ENCODE measurements at places on chromosomes 11 and 22. TPM values are rescaled to one million over a fixed set of nuclear protein-coding genes. Genes with fewer than 3 reads are reported as not detected.

GRCh38 chr11:110148775-110149744 is 55.9 kb downstream of the ZC3H12C start:
- no peak for DNase-seq

DNA sequence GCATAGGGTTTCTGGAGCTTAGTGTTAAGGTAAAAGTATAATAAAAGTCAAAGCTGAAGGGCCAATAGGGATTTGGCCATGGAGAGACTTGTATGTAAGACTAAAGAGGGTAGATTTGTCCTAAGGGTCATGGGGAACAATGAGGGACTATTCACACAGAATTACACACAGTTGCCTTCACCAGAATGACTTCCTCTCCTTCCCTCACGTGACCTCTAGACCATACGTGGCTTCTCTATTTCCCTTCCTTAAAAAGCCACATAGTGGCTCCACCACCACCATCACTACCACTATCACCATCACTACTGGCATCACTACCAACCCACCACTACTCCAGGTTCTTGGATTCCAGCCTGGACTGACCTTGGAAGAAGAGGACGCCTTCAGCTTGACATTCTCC is 2.8 kb downstream of the HPX start:
- DNase-seq: no peak

- DNase-seq: no peak
Observed at GRCh38 chr11:66789097-66789890, 53.9 kb upstream of the RCE1 start.

- no peak for DNase-seq
Observed at GRCh38 chr11:35239471-35240075, 100.6 kb downstream of the CD44 start.

- DNase-seq: peak; percentile 60
Observed at GRCh38 chr11:1260023-1260501, 37.2 kb downstream of the MUC5B start.

- DNase-seq: no peak
Observed at GRCh38 chr11:85672105-85672902, 7.4 kb upstream of the CREBZF start.

DNA sequence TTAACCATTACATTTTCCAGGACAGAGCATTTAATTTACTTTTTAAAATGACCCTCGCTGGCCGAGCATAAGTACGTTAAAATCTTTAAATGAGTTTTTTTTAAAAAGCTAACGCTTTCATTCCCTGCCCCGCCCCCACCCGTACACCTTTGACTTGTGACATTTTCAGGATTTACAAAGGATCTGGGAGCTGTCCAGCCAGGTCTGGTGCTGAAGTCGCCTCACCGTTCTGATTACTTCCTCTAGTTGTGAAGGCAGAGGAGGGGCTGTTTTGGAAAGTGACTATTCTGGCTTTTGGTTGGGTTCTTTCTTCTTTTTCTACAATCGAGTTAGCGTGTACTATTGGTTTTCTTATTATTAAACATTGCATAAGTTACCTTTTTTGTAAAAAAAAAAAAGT is 2.9 kb downstream of the C11orf87 start:
- no peak for DNase-seq

- DNase-seq: peak; percentile 25
Observed at GRCh38 chr11:27471589-27472397, 797 bp downstream of the LGR4 start.

The LRRC55 gene
- total RNA-seq: not detected

The KCNJ4 gene
- total RNA-seq: not detected
